ENCODE measurements at places on chromosomes 2 and 18.

DNA sequence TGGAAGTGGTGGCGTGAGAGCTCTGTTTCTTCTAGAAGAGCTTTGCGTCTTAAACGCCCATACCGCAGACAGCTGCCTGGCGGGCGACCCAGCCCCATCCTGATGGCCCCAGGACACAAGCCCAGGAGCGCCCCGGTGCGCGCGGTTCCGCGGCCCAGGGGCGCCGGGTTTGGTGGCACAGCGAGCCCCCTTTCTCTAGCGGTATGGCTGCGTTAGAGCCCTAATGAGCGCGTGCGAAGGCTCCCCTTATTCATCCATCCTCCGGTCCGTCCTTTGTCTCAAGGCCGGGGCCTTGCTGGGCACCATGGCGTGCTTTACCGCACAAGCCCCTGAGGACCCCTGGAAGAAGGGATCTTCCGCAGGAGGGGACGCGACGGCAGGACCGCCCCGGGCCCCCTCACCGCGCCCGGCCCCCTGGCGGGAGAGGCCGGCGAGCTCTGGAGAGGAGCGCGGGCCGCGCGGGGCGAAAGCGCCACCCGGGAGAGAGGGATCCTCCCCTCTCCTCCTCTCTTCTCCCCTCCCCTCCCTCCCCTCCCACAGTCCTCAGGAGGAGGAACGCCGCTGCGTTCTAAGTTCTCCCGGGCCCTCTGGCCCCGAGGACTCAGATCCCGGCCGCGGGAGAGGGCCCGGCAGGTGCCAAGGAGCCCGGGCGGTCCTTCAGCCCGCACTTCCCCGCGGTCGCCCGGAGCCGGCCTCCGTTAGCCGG lies 626 bp upstream of the SLC1A4 start:
- peak; percentile 12 for DNase-seq

DNA sequence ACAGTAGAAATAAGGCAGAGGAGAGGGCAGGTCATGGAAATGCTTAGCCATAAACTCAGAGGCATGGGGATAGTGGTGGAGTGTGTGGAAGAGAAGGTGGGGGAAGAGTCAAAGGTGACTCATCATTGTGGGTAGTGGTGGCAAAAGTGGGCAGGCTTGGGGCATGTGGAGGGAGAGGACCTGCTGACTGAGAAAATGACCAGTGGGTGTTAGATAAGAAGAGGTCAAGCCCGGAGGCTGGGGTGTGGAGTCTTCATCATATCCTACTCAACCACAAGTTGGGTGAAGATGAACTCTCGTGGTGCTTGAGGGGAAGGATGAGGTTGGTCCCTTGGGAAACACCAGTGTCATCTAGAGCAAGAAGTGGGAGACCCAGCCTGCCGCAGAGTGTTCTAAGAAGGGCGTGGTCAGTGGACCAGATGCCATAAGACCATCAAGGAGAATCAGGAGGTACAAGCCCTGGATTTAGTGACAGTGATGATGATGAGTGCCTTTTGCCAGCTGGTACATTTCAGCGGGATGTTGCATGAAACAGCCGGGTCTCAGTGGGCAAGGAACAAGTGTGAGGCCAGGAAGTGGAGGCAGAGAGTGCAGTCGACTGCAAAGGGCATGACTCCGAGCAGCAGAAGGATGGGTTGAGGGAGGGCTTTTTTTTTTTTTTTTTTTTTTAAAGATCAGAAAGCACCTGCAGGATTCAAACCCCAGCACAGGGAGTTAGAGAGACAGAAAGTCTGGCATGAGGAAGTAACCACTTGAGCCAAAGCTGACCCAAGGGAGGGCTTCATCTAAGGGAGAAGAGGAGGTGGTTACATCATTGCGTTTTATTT lies 122.6 kb upstream of the SPRED2 start:
- no peak for DNase-seq

DNA sequence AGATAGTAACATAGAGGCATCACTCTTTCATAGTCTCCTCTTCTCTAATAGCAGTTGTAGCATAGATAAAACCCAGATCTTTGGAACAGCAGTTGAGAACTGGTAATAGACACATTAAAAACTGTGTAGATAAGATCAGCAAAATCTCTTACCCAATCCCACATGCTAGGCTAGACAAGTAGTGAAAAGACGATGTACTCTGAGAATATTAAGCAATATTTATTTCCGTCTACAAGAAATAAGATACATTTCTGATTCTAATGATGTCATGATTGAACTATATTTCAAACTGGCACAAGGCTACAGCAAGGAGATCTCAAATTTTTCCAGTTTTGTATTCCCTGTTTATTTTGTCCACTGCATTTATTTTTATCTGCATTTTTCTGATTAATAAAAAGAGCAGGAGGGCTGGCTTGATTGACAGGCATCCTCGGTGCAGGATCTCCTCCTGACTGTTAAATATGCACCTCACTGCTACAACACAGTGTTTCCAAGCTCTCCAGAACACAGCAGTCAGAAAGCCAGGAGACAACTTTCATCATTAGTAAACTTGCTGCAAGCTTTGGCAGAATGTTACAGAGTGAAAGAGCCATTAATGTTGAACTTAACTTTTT lies 73.3 kb upstream of the ATIC start:
- no peak for DNase-seq

- no peak for DNase-seq
These were observed 291.9 kb upstream of the SALL3 start for GRCh38 chr18:78687736-78688135.

DNA sequence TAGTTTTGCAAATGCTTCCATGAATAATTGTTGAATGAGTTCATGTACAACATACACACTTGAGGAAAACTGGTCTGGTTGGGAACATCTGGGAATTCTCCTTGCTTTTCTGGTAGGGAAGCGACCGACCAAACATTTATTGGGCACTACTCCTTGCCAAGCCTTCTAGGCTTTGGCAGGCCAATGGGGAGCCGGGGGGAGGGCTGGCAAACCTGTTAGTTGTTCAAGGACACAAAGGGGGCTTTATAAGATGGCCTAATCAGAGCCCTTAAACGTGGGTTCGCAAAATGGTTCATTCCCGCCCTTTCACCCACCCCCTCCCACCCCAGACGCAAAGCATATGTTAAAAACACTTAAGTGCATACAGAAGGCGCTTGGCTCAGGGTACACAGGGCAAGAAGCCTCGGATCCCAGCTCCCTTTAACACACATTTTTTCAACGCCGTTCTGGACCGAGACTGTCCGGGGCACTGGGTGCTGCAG lies 844 bp upstream of the VSNL1 start:
- no peak for DNase-seq

DNA sequence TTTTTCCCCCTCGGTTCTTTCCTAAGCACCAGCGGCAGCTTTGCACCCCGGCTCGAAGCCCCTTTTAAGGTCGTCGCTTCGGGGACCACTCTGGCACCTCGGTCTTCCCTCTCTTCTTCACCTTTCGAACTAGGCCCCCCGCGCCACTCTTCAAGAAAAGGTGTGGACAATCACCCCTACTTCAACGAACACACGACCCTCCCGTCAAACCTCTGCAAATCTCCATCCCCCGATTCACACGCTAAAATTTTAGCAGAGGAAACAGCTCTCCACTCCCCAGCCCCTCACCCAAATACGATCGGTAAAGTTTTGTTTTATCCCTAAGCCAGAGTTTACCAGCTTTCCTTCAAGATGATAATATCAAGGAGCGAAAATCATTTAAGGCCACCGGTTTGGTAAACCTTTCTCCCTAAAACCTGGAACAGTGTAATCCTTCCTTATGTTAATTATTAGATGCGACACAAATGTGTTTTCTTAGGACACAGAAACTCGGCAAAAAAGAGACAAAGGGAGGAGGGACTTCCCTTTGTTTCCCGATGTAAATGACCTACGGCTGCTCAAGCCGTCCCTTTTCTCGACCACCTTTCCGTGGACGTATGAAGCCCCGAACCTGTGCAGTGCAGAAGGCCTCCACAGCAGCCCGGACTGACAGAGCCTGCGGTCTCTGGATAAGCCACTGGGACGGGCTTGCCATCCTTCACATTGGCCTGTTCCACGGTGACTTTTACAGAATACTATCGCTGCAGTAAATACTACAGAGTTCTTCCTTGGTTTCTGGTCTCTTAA lies 85.2 kb downstream of the RBMS1 start:
- DNase-seq, result no peak

GRCh38 chr18:11665587-11665986 lies 23.5 kb upstream of the GNAL start:
- no peak for DNase-seq

- DNase-seq, result no peak
These were observed 94.3 kb upstream of the ITGB6 start for GRCh38 chr2:160294339-160294803.

GRCh38 chr18:49020621-49021021 lies 69.9 kb upstream of the SMAD7 start:
- no peak for DNase-seq

DNA sequence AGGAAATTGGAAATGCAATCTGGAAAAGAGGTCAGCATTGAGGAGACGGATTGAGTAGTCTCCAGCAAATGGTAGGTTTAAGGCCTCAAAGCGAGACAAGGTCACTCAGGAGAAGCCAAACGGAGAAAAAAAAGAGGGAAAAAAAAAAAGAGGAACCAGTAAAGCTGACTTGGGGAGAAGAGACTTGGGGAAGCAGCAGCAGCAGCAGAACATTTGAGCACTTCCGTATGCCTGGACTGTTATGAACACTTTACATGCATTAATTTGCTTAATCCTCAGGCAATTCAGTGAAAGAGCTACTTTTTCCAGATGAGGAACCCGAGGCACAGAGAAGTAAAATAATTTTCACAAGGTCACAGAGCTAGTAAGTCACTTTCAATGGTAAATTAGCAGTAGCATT lies 81.3 kb downstream of the OSBPL6 start:
- no peak for DNase-seq

- no peak for DNase-seq
These were observed 121.4 kb upstream of the CCDC195 start for GRCh38 chr2:224837558-224837957.

DNA sequence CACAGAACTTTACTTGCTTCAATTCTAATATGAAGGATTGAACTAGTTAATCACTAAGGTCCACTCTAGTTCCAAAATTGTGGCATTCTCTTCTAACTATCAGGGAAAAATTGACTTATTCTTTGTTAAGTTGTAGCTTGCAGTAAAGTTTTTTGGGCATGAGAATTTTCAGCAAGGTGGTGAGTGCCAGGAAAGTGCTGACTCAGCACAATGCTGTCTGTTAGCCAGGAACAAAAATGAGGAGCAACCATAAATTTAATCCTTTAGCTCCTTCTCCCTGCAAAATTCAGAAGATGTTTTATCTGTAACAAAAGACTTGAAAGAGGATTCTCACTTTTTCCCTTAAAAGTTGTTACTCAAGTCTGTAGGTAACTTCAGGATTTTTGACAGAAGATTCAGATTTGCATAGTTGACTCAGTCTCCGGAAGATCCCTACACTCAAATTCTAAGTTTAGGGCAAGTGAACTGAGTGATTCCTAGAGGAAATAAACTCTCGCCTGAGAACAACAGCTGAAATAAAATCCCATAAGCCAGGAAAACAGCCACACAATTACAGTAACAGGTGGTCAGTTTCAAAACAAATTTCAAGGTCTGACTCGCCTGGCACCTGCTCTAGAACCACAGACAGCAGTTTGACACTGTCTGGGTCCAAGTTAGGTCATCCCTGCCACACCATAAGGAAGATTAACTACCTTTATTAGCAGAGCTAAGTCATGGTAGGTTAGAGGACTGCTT lies 20.2 kb upstream of the DARS1 start:
- DNase-seq, result no peak

DNA sequence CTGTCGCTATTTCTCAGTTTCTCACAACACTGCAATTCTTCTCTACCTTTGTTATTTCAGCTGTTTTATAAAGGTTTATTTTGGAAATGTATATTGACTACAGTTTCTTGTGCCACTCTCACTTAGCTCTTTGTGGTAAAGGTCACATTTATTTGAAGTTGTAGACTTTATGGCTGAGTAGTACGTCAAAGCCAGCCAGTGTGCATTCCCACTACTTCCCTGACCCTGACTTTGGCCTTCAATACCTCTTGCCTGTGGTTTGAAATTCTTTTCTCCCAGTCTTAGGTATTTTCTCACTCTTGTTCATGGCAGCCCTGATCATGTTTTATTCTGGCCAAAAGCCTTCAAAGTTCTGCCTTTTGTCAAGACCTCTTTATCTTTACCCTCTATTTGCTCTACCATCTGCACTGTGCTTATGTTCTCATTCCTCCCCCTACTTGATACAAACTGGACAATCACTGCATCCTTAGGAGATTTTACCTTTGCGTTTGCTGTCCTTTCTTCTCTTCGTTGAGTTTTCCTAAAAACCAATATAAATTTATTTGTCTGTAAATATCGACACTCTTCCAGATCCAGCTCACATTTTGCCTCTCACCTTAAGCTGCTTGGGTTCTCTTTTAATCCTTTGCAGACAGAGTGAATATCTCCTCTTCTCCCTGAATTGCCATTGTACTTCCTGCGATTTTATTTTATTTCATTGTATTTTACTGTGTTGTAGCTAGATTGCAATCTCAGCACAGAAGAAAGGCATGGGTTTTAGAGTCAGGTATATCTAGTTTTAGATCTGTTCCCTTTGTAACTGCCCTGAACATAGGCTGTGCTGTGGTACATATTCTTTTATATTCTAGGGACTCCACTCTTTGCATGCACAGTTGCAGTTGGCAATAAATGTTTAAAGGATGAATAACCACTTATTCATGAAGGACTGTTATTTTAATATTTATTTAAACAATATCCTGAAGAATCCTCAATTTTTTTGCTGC lies 31.2 kb downstream of the GULP1 start:
- DNase-seq, result no peak

DNA sequence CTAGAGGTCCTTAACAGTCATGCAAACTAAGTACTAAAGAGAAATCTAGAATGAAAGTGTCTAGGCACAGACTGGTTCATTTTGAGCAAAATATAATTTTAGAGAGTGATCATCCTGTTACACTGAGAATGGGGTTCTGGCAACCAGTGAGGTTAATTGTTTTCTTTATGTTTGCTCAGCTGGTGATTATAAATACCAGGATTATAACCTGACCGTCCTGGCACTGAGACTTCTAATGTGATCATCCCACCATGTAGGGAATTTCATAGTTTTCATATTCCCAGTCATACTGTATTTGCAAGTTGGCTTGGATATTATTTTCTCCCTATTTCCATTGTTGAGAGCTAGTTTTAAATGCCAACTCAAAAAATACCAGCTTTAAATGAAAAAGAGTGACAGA lies 852.5 kb upstream of the LRATD1 start:
- no peak for DNase-seq

DNA sequence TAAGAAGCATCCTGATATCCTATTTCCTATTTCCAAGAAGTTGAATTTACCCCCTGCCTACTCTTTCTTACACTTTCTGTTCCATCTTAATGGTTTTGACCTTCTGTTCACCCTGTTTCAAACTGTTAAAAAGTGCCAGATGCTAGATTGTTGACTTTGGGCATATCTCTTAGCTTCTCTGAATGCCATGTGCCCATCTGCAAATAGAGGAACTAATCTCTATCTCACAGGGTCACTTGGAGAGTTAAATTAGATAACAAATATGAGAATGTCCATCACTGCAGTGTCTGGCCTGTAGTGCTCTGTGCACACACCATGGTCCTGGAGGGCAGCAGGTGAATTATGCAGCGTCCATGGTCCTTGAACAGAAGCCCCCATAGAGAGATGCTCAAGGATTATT lies 83.8 kb downstream of the LRATD1 start:
- DNase-seq, result no peak

DNA sequence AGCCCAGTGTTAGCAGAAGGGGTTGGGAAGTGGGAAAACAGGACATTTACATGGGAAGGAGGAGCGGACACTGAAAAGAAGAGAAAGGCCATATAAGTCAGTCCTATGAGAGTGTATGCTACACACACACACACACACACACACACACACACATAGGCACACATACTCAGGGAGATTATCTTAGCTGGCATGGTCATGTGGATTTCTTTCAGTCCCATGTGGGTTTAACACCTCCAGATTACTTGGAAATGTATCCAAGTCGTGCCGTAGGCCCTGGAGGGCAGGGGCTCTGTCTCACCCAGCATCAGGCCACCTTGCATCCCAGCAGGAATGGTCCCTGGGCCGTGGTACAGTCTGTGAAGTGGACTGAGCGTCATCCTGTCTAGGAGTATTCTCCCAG lies 113.3 kb upstream of the CAPN13 start:
- no peak for DNase-seq
